NCI-H1930 (cell line): ENCODE measurements at places on chromosomes 7 and 10.
A peak's percentile ranks its signal among the peaks of the same experiment; 100 is the strongest.

GRCh38 chr10:7272008-7272407 is 138.8 kb downstream of the SFMBT2 start:
- DNase-seq, result no peak

DNA sequence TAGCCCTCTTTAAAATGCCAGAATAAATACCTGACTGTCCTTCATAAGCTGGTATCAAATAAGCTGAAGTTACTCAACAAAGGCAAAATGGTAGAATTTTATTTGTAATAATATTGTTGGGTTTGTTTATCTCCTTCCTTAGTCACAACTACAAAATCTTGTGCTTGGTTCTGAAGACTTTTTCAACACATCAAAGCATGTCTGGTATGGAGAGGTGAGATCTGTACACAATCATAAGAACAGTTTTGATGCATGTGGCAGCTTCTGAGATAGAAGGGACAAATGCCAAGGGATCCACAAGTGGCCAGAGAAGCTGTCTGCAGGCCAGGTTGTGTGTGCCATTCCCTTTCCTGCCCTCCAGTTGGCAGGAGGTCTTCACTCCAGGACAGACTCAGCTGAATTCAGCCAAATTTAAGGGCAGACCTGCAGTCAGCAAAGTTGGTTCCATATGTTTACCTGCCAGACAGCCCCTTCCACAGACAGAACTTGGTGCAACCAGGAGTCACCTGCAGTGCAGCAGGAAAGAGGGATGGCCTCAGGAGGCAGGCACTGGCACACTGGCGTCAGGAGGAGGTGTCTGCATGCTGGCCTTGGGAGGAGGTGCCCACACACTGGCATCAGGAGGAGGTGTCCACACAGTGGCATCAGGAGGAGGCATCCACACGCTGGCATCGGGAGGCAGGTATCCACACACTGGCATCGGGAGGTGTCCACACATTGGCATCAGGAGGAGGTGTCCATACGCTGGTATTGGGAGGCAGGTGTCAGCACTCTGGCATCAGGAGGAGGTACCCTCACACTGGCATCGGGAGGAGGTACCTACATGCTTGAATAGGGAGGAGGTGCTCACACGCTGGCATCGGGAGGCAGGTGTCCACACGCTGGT is 93.1 kb upstream of the IKZF1 start:
- DNase-seq, result no peak

DNA sequence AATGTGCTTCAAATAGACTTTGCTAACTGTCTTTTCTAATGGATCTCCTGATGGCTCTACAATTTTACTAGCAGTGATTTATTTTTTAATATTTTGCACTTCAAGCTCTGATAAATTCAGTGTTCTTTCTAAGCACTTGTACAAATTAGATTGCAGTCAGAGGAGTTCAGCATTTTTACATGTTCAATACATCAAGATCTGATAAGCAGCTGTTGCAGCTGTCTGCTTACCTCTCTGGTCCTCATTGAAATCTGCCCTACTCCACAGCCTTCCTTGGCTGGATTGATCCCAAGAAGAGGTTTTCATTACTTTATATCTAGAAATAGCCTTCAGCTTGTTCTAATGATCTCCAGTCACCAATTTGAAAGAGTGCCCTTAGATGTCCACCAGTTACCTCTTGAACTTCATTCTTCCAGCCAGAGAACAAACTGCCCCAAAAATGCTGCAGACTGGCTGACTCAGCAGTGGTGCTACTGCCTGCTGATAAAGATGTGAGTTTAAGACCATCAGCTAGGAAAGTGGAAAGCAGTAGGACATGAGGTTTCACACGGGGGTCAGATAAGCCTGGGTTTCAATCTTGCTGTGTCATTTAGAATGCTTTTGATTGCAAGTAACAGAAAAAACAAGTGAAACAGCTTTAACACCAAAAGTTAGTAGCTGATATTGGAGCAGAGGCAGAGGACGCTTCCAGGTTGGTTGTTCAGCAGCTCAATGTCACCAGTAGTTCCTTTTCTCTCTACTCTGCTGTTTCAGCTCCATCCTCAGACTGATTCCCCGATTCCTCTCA is 350.9 kb upstream of the NPVF start:
- DNase-seq, result no peak

GRCh38 chr10:44697116-44697515 is 214.0 kb upstream of the TMEM72 start:
- no peak for DNase-seq

- DNase-seq, result no peak
Measured at GRCh38 chr10:9762966-9763656, 1254.6 kb upstream of the CELF2 start.

DNA sequence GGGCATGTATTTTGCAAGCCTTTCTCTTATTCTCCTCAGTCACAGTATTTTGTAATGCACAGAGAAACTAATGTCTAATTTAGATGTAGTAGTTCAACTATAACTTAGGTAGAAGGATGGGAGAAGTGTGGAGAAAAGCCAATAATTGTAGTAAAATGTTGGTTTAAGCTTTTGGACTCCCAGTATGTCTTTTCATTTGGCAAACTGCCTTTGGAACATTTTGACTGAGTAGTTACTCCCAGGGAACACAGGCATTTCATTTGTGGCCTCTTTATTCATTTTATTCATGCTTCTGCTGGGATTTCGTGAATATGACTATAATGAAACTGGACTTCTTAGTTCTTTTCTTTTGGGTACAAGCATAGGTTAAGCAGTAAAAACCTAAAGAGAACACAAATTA is 79.0 kb downstream of the EXOC4 start:
- no peak for DNase-seq

DNA sequence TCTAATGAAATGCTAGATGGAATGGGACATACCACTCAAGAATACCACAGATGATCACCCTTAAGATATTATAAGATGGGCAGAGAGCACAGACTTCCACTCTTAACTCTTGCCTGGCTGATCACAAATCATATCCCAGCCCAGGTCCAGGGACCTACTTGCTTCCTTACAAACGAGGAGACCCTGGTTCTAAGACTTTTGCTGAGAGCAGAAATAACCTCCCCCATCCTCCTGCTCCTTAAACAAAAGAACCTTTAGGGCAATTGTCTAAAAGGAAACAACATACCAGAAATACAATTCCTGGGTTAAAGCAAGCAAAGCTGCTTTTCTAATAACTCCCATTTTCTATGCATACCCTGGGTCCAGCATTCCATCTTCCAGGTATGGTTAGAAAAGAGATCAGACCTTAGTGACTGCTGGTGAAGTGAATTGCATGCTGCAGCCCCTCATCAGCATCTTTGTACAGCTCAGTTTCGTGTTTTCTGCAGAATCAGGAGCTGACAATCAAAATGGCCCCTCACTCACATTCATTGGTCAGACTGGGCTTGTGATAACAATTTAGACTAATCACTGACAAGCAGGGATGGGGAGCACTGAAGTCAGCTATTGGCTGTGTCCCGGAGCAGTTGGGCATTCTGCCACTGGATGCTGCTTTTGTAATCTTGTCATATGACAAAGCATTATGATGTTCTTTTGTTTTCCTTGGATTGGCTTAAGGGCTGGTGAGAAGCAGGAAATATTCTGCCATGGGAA is 14.6 kb downstream of the IFIT3 start:
- DNase-seq, result no peak

GRCh38 chr10:130179640-130180039 is 43.4 kb downstream of the GLRX3 start:
- no peak for DNase-seq

DNA sequence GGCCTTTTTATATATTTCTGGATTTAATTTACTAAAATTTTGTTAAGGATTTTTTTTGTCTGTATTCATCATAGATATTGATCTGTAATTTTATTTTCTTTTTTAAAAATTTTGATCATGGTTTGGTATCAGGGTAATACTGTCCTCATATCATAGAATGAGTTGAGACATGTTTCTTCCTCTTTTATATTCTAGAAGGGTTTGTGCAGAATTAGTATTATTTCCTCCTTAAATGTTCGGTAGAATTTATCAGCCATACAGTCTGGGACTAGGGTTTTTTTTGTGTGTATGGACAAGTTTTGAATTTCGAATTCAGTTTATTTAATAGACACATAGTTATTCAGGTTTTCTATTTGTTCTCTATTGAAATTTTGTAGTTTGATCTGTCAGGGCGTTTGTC is 54.0 kb downstream of the SHOC2 start:
- DNase-seq, result no peak

DNA sequence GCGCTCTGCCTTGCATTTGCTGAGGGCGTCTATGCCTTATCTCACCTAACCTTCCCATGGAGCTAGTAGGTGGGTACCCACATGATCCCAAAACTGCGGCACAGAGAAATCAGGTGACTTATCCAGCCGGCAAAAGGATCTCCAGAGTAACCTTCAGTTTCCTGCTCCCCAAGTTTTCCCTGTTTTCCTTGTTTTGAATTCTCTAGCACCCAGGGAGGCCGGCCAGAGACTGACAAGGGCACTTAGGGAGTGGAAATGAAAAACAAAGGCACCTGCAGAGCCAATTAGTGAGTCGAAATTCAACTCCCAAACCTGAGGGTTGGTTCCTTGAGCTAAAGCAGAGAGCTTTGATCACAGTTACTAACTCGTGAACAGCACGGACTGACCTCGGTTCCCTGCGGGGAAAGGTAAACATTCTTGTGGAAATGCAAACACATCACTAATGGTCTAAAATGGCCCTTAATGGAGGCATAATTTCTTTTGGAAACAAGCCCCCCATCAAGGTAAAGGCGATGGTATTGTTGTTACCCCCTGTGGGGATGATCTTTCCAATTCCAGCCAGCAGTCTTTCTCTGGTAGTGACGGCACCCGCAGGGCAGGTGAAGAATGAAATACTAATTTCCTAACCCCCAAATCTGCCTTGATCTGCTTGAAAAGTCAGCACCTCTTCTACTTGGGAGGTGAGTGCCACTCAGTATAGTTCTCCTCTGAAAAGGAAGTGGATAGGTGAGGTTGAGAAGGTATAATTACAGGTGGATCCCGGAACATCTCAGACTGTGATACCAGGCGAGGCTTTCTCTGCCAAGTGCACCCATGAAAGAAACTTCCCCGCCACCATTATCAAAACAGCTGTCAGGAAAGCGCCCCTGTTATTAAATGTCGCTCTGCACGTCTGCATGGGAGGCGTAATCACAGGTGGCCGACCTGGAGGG is 365.6 kb upstream of the AUTS2 start:
- DNase-seq, result peak; percentile 95

DNA sequence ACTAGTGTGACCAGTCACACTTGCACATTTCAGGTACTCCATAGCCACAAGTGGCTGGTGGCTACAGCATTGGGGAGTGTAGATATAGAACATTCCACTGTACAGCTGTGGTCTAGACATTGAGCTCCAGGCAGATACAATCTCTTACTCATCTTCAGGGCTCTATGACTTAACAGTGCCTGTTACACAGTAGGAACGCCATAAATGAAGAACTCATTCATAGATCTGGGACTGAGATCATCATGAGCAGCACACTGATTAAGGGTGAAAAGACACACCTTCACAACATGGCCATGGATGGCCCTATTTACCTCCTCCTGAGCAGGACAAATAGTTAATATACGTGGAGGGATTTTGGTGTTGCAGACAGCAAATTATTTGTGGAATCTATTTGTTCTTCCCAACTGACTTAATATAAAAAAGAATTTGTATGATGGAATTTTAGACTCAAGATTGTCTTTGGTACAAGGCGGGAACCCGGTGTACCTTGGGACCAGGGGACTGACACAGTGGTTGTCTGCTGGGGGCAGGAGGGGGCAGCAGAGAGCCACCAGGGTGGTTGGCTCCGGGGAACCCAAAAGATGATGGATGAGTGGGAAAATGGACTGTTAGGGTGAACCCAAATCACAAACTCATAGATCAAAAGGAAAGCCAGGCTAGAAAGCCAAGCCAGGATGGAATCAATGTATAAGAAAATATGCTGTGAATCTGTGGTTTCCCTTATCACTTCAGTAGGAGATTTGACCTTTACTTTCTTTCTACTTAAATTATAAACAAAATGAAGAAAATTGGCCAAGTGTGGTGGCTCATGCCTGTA is 24.3 kb upstream of the CPA2 start:
- DNase-seq, result no peak

DNA sequence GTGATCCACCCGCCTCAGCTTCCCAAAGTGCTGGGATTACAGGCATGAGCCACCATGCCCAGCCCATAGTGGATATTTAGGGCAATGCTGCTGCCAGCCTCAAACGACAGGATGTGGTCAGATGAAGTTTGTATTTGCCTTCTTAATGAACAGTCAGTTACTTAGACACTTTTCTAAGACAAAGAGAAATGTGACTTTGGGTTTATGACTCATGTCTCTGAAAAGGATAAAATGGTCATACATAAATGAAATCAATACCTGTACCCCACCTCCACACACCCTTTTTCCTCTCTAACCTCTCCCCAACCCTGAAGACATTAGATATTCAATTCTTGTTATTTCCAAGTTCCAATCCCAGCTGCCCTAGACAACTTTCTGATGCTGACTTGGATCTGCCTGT is 109.3 kb upstream of the INSIG1 start:
- no peak for DNase-seq

DNA sequence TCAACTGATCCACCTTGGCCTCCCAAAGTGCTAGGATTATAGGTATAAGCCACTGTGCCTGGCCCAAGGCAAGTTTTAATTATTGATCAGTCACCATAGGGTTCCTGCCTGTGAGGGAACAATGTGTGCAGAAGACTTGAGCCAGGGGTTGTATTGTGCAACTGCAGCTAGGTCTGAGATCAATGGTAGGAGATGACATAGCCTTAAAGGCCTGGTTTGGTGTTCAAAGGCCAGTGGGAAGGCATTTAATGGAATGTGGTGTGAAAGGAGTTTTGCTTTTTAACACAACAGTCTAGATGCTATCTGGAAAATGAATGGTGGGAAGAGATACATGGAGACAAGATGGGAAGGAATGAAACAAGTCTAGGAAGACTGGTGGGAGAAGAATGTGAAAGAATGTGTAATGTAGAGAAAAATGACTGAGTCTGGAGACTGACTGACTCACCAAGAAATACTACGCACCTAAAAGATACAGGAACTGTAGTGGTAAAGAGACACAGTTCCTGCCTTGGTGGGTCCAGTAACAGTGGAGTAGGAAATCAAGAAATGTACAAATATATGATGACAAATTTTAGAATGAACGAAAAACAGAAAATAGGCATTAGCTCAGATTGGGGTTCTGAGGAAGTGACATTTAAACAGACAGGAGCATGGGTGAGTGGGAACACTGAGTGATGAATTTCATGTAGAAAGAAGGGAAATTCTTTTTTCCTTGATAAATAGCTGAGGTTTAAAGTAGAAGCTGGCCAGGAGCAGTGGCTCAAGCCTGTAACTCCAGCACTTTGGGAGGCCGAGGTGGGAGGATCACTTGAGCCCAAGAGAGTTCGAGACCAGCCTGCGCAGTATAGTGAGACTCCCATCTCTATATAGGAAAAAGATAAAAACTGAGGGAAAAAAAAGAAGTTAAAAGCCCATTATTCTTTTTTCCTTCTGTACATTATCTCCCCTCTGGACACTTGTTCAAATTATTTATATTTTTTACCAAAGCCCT is 9.4 kb downstream of the HNRNPF start:
- DNase-seq, result no peak
